ENCODE measurements at places on chromosomes 6 and 20.

- no peak for DNase-seq
Measured at GRCh38 chr20:36155629-36155971, 1.1 kb downstream of the EPB41L1 start.

- DNase-seq = no peak
Measured at GRCh38 chr6:44733868-44734267, 346.4 kb downstream of the CDC5L start.

GRCh38 chr6:129766959-129767728 is 57.2 kb upstream of the ARHGAP18 start:
- DNase-seq = no peak

GRCh38 chr6:112266331-112266730 is 12.0 kb upstream of the LAMA4 start:
- no peak for DNase-seq

- no peak for DNase-seq
Measured at GRCh38 chr20:50449738-50450492, 60.3 kb upstream of the PTPN1 start.

GRCh38 chr6:18561037-18561750 is 174.0 kb downstream of the RNF144B start:
- no peak for DNase-seq

- DNase-seq = no peak
Measured at GRCh38 chr6:147216915-147217314, 12.7 kb downstream of the STXBP5 start.

DNA sequence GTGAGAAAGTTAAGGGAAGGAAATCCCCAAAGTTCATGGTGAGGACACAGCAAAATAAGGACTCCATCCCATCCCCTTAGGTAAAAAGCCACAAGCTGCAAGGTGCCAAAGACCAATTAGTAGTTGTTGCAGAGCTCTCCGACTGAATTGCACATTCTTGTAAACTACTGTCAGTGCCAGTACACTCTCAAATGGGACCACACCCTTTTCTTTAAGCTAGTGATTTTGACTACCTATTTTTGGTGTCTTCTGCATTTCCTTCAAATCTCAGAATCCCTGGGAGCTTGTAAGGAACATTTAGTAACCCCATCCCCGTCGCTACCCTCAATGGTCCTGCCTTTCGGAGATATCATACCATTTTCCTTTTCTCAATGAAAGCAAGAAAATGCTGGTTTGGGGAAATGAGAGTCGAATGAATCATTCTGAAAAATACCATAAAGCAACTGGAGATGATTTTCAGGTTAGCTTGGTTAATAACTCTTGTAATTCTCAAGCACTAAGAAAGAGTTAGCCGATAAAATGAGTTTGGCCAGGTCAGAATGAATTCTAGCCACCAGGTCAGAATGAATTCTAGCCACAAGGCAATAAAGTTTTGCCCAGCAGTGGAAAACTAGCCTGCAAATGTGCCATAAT is 5.2 kb upstream of the HMGN3 start:
- DNase-seq = no peak

GRCh38 chr6:80348263-80348662 is 241.8 kb downstream of the BCKDHB start:
- no peak for DNase-seq

GRCh38 chr6:33908025-33908424 is 104.2 kb upstream of the MLN start:
- DNase-seq = no peak

GRCh38 chr6:32167154-32167760 is 2.9 kb downstream of the EGFL8 start:
- DNase-seq = no peak

DNA sequence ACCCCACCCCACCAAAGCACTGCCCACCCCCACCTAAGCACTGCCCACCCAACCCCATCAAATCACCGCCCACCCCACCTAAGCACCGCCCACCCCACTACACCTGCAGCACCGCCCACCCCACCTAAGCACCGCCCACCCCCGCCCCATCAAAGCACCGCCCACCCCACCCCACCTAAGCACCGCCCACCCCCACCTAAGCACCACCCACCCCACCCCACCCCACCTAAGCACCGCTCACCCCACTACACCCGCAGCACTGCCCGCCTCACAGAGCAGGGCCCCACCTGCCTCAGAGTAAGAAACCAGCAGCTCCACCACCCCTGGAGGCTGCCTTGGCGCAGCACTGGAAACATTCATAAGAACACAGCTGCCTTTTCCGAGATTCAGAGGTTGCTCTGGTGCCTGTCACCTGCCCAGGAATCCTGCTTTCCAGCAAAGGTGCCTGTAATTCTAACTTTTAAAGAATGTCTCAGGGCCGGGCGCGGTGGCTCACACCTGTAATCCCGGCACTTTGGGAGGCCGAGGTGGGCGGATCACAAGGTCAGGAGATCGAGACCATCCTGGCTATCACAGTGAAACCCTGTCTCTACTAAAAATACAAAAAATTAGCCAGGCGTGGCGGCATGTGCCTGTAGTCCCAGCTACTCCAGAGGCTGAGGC is 148.2 kb downstream of the BMP7 start:
- DNase-seq = no peak

DNA sequence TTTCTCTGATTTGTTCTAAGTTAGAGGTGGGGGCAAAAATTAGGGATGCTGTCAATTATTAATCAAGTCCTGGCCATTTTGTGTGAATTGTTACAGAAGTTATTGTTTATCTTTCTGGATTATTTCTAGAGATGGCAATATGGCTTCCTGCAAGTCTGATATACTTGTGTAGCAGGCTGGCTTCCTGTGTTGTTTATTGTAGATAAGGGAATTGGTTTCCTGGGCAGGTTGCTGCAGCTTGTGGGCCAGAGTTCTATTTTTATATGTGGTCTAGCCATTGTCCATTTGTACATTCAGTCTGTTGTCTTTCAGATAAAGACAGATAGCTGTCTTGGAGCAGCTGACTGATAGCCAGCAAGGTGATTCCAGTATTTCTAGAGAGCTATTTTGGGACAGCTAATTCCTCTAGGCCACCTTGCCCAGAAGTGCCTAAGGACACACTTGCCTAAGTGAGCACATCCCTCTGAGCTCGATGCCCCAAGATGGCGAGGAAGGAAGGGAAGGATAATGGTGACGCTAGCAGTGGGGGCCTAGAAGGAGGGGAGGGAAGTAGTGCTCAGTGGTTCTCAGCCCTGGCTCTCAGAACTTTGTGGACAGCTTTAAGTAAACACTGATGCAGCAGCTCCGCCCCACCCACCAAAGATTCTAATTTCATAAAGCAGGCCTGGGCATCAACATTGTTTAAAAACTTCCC is 25.5 kb downstream of the DDO start:
- DNase-seq = no peak

DNA sequence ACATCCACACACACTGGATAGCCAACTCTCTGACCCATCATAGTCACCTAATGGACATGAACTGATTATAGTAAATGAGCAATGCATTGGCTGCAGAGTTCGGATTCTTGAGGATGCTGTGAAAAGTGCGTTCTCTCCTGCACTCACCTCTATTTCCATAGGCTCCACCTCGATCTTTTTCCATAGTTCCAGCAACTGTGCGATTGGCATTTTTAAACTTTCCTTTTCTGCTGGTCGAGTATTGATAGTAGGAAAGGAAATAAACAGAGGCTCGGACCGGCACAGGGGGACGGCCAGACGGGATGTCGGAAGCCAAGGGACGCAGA is 94.4 kb downstream of the RNASET2 start:
- no peak for DNase-seq

DNA sequence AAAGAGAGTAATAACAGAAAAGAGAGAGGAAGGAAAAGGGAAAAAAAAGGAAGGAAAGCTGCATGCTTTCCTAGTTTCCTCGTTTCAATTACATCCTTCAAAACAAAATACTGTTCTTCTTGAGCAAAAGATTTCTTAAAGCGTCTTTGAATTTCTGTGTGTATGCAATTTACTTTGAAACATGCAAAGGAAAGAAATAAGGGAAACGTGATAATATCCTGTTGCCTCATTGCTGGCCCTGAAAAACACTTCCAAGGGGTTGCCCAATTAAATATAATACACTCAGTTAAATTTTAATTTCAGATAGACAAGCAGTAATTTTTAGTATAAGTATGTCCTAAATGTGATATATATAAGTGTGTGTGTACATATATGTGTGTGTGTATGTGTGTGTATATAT is 51.2 kb upstream of the TPD52L1 start:
- no peak for DNase-seq

DNA sequence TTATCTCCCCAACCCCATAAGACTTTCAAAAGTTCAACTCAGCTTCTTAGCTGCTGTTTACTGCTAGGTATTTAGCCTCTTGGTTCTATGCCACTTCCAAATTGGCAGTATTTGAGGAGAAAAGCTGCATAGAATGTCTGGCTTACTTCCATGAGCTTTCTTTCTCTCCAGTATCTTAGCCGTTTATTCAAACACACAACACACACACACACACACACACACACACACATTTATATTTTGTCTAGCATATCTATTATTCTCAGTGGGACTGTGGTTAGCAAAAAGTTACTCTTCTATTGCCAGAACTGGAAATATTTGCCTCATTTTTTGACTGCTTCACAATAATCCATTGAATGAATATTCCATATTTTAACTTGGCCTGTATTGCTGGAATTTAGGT is 634.2 kb upstream of the IMPG1 start:
- DNase-seq = no peak

DNA sequence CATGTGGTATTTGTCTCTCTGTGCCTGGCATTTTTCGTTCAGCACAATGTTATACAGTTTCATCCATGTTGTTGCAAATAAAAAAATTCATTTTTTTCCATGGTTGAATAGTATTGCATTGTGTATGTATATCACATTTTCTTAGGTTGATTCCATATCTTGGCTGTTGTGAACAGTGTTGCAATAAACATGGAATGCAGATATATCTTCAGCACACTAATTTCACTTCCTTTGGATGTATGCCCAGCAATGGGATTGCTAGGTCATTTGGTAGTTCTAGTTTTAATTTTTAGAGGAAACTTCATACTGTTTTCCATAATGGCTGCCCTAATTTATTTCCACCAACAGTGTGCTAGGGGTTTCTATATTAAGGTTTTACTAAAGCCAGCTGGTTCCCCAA is 52.6 kb downstream of the GFRAL start:
- DNase-seq = no peak

DNA sequence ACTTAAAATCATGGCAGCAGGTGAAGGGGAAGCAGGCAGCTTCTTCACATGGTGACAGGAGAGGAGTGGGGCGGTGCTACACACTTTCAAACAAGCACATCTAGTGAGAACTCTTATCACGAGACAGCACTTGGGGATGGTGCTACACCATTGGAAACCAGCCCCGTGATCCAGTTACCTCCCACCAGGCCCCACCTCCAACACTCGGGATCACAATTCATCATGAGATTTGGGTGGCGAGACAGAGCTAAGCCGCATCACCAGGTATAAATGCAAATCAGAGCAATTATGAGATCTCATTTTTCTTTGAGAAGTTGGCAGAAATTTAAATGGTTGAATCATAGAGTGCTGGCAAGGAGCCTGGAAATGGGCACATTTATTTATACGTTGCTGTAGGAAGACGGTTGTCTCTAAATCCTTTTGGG is 31.4 kb downstream of the IGF2R start:
- no peak for DNase-seq

DNA sequence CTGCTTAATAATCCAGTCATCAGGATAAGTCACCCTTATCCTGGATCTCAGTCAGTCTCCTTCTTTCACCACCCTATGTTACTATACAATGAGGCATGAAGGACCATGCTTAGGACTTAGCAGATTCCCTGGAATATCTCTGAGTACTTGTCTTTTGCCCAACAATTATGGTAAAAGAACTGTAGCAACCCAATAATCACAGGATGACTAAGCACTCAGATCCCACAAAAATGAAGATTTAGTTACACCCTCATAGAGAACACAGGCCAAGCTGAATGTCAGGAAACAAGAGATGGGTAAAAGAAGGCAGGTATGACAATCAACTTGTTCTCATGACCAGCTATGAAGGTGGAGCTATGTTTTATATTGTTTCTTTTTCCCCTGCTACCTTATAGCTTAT is 91.4 kb downstream of the EDN1 start:
- no peak for DNase-seq

DNA sequence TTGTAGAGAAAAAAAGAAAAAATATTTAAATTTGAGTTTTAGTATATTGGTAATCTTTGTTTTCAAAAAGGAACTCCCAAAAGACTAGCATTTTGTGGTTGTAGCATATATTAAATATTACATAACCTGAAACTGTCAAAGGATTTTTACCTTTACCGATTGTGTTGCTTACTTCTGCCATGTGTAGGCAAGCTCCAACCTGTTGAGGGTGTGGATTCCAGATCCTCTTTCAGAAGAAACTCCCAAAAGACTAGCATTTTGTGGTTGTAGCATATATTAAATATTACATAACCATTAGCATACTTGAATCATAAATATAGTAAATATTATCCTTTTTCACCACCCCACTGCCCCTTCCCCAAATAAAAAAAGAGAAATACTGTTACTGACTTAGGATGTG is 3.2 kb downstream of the DSE start:
- no peak for DNase-seq

GRCh38 chr20:51985013-51985415 is 182.7 kb upstream of the SALL4 start:
- DNase-seq = peak; percentile 53

- DNase-seq = no peak
Measured at GRCh38 chr6:64081453-64081852, 445.9 kb downstream of the PHF3 start.

- DNase-seq = no peak
Measured at GRCh38 chr6:72064399-72064975, 178.1 kb downstream of the RIMS1 start.

DNA sequence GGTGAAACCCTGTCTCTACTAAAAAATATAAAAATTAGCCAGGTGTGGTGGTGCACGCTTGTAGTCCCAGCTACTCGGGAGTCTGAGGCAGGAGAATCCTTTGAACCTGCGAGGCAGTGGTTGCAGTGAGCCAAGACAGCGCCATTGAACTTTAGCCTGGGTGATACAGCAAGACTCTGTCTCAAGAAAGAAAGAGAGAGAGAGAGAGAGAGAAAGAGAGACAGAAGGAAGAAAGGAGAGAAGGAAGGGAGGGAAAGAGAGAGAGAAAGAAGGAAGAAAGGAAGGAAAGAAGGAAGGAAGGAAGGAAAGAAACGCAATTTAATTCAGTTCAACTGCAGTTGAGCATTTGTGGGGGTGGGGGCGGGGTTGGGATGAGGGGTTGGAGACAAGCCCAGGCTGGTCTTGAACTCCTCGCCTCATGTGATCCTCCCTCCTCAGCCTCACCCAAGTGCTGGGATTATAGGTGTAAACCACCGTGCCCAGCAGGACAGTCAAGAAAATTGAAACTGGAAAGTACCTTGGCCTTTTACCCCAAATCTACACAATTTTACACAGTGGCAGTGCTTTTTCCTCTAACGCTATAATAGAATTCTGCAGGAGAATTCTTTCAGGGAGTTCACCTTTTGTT is 30.5 kb downstream of the TRIM27 start:
- DNase-seq = no peak

DNA sequence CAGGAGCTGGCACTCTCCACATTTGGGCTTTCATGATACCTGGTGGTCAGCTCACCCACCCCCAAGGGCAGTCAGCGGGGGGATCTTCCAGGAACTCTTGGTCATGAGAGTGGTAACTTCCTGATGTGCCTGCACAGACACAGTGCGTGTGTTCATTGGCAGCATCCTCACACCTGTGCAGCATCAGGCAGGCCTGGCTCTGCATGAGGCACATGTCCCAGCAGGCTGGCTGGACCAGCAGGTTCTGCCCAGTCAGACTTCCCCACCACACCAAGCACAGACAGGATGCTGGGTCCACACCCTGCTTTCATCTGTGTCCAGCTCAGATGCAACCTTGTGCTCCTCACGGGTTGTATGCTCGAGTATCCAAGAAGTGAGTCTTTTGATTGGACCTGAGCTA is 15.7 kb upstream of the UNC93A start:
- DNase-seq = no peak

GRCh38 chr6:110731898-110732297 is 83.4 kb downstream of the CDK19 start:
- no peak for DNase-seq
